ENCODE measurements at places on chromosomes 5 and 9.

DNA sequence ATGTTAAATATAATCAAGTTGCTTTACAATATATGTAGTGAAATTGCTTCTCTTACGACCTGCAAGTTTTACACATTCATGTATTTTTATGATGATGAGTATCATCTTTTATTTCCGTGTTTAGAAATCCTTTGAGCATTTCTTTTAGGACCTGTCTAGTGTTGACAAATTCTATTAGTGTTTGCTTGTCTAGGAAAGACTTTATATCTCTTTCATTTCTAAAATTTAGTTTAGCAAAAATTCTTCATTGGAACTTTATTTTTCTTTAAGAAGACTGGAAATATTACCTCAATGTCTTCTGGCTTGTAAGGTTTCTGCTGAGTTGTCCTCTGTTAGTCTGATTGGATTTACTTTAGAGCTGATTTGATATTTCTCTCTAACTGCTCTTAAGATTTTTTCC, 920.9 kb upstream of the CTNND2 start:
- DNase-seq: no peak

DNA sequence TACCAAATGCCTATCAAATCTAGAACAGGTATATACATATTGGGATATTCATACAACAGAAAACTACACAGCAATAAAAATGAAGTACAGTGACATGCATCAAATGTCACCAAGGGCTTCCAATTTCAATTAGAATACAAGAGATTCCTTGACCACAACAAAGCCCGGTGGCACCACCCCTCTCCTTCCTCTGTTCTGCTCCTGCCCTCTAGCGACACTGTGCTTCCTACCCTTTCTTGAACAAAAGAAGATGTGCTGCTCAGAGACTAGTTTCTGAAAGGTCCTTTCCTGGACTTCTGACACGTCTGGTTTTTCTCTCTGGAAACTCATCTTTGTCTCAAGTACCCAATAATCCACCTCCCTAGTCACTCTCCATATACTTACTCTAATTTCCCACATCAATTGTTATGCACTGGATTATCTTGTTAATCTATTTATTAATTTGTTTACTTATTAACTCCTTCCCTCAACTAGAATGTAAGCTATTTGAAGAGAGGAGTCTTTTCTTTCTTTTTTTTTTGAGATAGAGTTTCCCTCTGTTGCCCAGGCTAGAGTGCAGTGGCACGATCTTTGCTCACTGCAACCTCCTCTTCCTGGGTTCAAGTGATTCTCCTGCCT, 70.4 kb upstream of the CTSV start:
- no peak for DNase-seq

DNA sequence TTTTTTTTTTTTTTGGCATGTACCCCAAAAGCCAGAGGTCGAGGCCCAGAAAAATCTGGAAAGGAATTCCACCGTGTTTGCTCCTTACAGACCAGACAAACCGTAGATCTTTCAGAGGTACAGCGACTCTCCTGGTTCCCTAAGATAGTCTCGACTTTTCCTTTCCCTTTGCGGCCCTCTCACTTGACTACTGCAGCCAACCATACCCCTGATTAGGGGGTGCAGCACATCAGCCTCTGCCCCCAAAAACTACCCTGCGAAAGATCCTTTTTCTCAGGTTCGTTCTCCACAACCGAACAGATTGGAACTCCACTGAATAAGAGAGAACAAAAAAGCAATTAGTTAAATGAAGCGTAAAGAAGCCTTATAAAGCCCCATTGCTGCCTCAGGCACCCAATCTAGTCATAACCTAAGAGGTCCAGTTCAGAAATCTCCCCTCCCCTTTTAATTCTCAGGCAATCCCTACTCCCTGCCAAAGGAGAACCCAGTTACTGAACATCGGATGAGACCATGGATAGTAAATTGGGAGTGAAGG, 379 bp upstream of the TICAM2 start:
- DNase-seq: no peak

DNA sequence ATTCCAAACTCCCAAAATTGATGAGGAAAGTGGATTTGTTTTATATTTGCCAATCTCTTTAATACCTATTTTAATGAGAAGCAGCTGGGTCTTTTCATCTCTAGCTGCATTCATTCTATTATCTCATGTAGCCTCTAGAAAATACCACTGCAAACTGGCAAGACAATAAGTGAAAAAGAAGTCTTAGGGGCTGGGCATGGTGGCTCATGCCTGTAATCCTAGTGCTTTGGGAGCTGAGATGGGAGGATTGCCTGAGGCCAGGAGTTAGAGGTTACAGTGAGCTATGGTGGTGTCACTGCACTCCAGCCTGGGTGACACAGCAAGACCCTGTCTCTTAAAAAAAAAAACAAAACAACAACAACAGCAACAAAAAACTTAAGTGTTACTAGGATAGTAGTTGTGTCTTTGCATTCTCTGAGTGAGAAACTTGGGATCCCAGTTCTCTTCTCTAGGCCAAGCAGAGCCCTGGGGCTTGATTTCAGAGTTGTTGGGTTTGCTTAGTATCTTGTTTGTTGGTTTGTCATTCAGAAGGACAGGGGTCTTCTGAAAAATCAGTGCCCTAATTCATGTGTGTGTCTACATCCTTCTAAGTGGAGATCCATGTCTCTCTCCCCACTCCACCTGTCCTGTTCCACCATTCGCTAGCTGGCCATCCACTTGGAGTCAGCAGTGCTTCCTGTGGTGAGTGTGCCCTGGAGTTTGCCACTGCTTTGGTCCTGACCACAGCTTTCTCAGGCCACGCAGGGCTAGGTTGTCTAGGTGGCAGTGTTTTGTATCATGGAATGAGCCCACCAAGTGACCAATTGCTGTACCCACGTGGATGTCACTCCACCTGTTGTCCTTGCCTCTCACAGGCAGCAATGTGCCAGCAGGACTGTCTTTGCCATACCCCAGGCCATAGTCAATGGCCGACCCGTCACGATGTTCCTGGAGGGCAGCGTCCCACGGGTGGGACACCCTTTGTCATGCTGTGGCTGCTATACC, 19.5 kb downstream of the MARCHF6 start:
- DNase-seq: no peak

- no peak for DNase-seq
Measured at GRCh38 chr9:131361202-131361833, 32.6 kb upstream of the PRRC2B start.

GRCh38 chr5:52043543-52043942, 660.3 kb downstream of the ISL1 start:
- no peak for DNase-seq

DNA sequence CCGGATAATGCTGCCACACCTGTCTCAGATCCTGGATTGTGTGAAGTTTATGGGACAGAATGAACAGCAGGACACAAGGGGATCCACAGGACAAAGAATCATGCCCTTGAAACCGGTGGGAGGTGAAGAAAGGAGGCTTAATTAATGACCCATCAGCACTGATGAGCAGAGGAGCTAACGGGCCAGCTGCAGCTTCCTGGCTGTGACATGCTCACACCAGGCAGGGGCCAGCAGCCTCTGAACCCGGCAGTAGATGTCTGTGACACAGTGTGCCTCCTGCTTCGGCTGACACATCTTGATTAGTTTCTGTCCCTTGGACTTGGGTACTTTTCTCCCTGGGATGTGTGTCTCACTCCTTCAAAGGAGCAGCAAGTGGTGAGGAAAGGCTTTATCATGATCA, 328.8 kb upstream of the BRINP1 start:
- no peak for DNase-seq

DNA sequence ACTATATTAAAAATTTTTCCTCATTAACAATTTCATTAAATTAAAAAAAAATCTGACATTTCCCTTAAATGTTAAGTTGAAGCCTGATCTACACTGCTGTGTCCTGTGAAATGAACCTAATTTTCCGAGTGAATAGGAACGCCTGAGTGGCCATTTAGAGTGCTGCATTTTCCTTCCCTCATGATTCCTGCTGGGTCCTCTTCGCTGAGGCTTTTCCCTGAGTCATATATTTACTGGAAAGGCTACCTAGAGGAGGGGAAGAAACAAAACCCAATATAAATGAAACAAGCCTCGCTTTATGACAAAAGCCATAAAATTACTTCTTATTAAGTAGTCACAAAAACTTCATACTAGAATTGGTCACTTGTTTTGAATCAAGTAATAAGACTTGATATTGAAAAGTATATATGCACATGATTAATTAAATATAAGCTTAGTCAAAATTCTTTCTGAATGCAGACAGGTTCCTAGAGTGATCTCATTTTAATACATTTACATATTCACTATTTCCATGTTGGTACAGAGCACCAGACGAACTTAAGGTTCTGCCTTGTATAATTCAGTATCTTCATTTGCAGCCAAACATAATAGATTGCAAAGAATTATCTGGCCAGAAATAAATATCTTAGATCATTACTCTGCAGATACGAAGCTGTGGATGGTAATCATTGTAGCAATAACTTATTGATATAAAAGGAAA, 6.3 kb upstream of the ISCA1 start:
- no peak for DNase-seq

DNA sequence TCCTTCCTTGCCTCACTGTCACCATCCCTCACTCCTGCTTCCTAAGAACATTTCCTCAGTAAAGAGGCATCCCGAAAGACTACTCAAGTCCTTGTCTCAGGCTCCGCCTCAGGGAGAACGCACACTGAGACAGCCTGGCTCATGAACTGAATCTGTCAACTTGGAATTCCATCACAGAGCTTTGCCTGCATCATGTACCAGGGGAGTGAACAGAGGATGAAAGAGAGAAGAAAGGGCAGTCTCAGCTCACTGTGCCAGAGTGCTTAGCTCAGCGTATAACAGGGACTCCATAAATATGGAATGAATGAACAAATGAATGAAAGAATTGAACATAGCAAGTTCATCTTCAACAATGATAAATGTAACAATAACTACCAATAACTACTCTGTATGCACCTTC, 68.7 kb upstream of the SLC1A3 start:
- no peak for DNase-seq

GRCh38 chr9:114000063-114000454, 78.0 kb downstream of the AMBP start:
- no peak for DNase-seq

- DNase-seq: no peak
Measured at GRCh38 chr5:132471151-132471907, 19.2 kb downstream of the IRF1 start.

- DNase-seq: no peak
Measured at GRCh38 chr5:154646745-154647113, 108.4 kb upstream of the LARP1 start.

DNA sequence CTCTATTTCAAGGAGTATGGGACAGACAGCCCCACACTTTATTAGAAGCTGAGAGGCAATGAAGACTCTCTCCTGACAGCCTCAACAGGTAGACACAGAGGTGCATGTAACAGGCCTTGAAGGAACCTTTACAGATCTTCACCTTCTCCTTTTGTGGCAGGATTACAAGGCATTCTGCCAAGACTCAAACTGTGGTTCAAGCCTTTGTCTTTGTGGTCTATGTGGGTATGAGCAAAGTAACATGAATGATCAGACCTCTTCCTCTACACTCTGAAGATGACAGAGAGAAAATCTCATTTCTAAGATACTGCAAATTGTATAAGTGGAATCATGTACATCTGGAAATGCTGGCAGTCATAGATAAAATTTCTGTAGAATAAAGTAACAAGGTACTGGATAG, 346.9 kb downstream of the CDH9 start:
- no peak for DNase-seq

DNA sequence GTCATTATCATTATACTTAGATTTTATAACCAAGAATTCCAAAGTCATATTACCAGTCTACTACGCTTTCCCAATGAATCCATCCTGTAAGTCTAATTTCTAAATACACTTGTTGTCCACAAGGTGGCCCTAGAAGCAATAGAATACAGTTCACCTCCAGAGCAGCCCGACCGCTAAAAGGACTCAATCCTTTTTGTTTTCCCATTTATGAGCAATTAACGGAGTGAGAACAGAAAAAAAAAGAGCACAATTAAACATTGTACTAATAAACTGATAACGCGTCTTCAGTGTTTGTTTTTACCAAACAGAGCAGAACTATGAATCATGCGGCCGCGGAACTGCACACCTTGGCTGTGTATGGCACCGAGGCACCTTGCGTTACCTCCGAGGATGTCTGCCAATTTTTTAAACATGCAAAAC, 160.7 kb upstream of the DAPK1 start:
- DNase-seq: no peak

- no peak for DNase-seq
Measured at GRCh38 chr9:68961587-68961986, 52.3 kb downstream of the PRKACG start.

DNA sequence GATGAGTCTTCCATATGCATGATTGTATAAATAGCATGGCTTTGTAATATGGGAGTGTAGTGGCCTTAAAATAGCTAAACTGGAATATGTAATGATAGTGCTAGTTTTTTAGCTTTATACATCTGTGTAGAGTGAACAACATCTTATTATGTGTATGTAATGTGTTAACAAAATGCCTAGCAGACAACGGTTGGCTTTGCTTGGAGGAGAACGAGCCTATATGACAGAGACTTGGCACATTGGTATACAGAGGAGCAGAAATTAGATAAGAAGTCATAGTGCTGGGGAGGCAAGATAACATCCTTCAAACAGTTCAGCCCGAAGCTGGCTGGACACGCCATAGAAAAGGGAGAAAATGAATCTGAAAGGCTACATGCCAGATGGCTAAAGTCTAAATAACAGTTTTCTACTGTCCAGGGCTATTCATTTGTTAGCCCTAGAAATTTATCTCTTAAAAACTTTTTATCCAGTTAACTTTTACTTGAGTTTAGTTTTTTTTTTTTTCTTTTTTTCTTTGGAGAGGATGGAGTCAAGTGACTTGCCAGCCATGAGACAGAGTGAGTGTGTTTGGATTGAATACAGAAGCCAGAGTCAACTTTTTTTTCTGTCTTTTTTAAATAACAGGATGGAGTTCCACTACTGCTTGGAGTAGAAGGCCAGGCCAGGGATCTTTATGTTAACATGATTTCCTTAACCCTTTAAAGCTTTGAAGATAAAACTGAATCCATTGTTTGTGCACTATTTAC, 214.4 kb upstream of the ACTBL2 start:
- DNase-seq: no peak

DNA sequence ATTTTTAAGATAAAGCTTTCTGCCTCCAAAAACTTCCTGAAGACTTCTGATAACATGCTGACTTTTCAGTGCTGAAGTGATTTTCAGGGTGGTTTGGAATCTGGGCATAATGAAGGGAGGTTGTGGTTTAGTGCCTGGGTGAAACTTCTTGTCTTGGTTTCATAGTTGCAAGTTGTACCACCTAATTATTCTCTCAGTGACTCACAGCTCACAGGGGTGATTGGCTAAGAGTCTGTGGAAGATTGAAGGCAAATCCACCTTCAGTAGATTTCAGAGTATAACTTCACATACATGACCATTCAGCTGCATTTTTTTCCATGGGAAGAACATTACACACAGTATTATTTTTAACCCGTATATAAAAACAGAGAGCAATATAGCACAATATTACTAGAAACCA, 199.9 kb downstream of the PTTG1 start:
- no peak for DNase-seq

- DNase-seq: no peak
Measured at GRCh38 chr5:173625261-173625660, 8.8 kb upstream of the BOD1 start.

Data from stimulated activated CD8-positive, alpha-beta memory T cell treated with anti-CD3 and anti-CD28 coated beads, Interleukin-15, amount 100 ng/mL, for 1 hour (primary cell).